ENCODE measurements at places on chromosomes 4 and X. TPM values are rescaled to one million over a fixed set of nuclear protein-coding genes. Genes with fewer than 3 reads are reported as not detected.

Gene HDX
- 0.87 TPM for total RNA-seq

Gene IL2
- total RNA-seq: not detected

Gene SULT1E1
- not detected for total RNA-seq

Gene ODAM
- not detected for total RNA-seq

Gene MSX1
- total RNA-seq: 2.7 TPM

Gene UGT2A1
- total RNA-seq: not detected

Gene NLGN4X
- 3.3 TPM for total RNA-seq

Gene TMSB15A
- total RNA-seq: 0.62 TPM

Gene BTK
- total RNA-seq: 5.4 TPM

Gene SLC34A2
- total RNA-seq: 0.08 TPM

Gene ATG4A
- total RNA-seq: 18.0 TPM

Gene CCSER1
- 12.9 TPM for total RNA-seq

Gene ATRX
- 74.8 TPM for total RNA-seq

Gene AGA
- total RNA-seq: 8.8 TPM

Gene MPP1
- 40.7 TPM for total RNA-seq

Gene ZCCHC18
- total RNA-seq: 0.22 TPM

Gene MID2
- total RNA-seq: 7.1 TPM

Gene CHST7
- 15.1 TPM for total RNA-seq

Gene NELFA
- total RNA-seq: 10.8 TPM

Gene NUDT10
- total RNA-seq: 0.19 TPM

Gene UNC5C
- 2.1 TPM for total RNA-seq

Gene PF4V1
- total RNA-seq: not detected

Gene NKRF
- total RNA-seq: 4.2 TPM

Gene RTL3
- total RNA-seq: 0.08 TPM
